ENCODE measurements at places on chromosomes 12 and 14.

GRCh38 chr14:75196468-75196867, 20.1 kb upstream of the TMED10 start:
- no peak for DNase-seq

- no peak for DNase-seq
These were observed 649 bp upstream of the GNPNAT1 start for GRCh38 chr14:52792097-52792415.

DNA sequence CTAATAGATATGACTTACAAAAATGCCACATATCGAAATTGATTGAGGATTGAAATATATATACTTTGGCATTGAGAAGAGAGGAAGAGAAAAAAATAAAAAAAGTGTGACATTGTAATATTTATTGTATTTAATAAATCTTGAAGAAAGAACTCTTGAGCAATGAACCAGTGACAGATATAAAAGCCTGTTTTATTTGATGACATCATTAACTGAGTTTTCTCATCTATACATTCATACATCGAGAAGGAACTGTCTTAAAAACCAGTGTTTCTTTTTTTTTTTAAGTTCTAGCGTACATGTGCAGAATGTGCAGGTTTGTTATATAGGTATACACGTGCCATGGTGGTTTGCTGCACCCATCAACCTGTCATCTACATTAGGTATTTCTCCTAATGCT, 368.2 kb downstream of the SNAPC1 start:
- no peak for DNase-seq

DNA sequence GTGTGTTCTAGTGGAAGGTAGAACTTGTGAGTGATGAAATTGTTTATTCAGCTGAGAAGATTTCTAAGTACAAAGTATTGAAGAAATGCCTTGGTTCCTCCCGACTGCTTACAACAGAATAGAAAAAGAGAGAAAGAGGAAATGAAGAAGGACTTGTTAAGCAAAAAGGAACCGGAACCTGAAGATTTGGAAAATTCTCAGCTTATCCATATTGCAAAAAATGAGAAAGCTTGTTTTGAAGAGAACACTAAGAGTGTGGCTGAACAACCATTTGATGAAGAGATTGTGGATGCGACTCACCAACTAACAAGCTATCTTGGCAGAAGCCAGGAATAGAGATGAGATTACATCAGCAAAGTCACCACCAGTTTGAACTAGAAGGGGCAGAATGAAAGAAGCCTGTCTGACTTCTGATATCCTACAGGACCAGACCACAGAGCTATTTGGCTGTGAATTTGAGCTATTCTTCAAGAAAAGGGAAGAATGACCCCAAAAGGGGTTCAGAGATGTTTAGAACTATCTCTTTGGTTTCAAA, 15.1 kb downstream of the NDUFA9 start:
- DNase-seq, result no peak

- DNase-seq, result no peak
These were observed 12.5 kb downstream of the EGLN3 start for GRCh38 chr14:33938131-33938949.

DNA sequence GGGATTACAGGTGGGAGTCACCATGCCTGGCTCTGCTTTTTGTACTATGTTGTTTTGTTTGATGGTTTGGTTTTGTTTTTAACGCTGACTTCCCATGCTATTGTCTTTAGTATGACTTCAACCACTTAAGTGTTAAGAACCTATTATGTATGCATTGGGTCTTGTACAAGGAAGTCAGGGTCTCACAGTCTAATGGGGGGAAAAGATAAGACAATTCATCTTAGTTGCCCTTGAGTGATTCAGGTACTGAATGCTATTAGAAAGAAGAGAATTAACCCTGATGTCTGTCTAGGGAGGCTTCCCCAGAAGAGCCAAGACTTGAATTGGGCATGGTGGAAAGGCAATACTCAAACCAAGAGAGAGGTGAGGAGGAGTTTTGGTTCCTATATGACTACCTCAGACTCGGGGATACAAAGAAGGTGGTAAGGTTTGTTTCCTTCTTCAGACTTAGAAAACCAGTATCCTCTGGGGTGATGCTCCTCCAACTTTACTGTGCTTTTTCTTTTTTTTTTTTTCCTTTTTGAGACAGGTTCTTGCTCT, 64.6 kb downstream of the SUSD6 start:
- no peak for DNase-seq

DNA sequence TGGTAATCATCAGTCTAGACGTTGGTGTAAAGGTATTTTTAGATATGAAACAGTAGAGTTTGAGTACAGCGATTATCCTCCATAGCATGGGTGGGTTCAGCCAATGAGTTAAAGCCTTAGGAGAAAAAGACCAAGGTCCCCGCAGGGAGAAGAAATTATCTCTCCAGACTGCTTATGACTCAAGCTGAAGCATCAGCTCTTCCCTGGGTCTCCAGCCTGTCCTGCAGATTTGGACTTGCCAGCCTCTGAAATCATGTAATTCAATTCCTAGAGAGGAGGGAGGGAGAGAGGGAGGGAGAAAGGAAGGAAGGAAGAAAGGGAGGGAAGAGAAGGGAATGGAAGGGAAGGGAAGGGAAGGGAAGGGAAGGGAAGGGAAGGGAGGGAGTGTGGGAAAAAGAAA, 12.0 kb upstream of the DTX1 start:
- no peak for DNase-seq

- DNase-seq, result no peak
These were observed 57.5 kb upstream of the TMEM263 start for GRCh38 chr12:106897981-106898901.

DNA sequence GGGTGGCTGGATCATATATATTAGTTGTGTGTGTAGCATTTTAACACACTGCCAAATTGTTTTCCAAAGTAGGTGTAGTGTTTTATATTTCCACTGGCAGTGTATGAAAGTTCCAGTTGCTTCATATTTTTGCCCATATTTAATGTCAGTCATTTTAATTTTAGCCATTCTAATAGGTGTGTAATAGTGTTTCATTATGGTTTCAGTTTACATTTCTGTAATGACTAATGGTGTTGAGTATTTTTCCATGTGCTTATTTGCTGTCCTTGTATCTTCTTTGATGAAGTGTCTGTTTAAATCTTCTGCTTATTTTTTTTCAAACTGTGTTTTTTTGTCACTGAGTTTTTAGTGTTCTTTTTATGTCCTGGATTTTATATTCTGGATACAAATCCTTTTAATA, 8.7 kb downstream of the TBC1D15 start:
- DNase-seq, result no peak
